Activated CD4-positive, alpha-beta T cell treated with anti-CD3 and anti-CD28 coated beads, Interleukin-2, amount 50 U/mL, for 1 hour (primary cell): ENCODE measurements at places on chromosomes 1 and 21.

DNA sequence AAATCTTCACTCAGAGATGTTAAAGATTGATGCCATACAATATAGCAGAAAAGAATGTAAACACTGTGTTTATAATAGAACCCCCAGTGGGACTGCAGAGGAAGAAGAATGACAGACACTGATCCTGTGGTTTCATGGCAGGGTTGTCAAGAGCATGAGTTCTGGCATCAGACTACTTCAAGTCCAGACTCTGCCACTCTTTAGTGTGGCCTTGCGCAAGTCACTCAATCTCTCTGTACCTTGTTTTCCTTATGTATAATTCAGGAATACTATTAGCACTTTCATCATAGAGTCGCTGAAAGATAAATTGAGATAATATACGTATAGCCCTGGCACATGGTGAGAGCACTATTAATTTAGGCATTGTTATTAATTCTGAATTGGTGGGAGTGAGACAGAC lies 38.5 kb upstream of the BCL9 start:
- DNase-seq: no peak

- no peak for DNase-seq
Observed at GRCh38 chr1:214280386-214281020, 456 bp upstream of the SMYD2 start.

DNA sequence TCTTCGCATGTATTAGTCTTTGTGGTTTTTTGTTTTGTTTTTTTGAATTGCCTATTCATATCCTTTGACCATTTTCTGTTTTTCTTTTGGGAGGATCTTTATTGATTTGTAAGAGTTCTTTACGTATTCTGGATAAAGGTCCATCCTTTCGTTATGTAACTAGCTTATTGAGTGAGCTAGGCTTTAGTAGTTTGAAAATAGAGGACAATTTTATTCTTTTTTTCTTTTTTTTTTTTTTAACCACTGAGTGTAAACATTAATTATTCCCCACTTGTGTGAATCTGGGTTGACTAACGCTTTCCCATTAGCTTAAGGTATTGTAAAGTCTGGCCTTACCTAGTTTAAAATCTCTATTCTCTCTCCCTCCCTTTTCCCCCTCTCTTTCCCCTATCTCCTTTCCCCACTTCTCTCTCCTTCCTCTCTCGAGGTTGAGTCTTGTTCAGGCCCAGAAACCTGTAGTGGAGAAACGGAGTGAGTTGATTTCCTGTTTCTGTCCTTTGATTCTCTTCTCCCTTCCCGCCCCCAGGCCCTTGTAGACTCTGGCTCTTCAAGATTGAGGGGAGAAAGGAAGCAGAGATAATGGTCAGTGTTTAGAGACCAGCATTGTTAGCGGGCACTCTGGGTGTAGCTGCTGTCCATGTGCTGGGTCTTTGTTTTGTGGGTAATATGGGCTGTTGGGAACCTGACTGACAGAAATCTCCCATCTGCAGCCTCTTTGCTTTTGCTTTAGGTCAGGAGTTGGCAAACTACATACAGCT lies 1.5 kb downstream of the MORC3 start:
- DNase-seq: no peak

DNA sequence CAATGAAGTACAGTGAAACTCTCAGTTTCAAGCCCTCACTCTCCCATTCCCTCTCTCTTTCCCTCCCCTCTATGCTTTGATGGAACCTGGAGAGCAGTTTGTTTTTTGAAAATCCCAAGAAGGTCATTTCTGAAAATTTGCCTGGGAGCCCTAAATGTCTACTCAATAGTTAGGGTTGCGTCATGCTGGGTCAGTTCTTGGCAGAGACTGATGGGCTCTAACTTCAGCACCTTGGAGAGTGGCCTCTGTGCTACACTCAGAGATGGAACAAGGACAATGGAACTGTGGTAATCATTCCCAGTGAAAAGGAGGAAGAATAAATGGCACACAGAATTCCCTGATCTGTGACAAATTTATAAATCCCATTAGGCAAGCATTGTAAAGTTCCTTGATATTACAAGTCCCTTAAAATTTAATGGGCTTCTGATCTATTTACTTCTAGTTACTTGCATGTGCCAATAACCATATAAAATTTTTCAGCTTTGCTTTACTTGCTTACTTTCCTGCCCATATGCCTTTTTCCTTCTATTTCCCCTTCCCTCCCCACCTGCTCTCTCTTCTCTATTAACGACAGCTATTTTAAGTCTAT lies 182.9 kb upstream of the KCND3 start:
- DNase-seq: no peak

DNA sequence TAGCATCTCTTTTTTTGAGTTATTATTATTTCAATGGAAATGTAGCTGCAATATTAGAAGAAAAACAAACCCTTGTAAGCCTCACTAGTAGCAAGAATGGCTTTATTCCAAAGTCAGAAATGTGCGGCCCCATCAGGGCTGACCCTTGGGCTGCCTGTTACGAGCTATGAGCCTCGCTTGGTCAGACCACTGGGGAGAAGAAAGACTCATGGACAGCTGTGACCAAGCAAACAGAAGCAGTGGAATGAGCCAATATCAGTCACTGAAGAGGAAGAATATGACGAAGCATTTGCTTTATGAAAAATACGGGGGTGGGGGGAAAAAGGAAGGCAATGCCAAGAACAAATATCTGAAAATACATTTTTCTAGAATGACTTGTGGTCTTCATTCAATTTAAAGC lies 504.5 kb downstream of the LMO4 start:
- DNase-seq: no peak

- DNase-seq: no peak
Observed at GRCh38 chr1:55476445-55477015, 261.4 kb upstream of the USP24 start.

GRCh38 chr21:15301736-15302135 lies 236.9 kb upstream of the NRIP1 start:
- no peak for DNase-seq

- DNase-seq: no peak
Observed at GRCh38 chr1:30159015-30159414, 564.4 kb downstream of the MATN1 start.
